ENCODE measurements at places on chromosomes 2 and 18.

DNA sequence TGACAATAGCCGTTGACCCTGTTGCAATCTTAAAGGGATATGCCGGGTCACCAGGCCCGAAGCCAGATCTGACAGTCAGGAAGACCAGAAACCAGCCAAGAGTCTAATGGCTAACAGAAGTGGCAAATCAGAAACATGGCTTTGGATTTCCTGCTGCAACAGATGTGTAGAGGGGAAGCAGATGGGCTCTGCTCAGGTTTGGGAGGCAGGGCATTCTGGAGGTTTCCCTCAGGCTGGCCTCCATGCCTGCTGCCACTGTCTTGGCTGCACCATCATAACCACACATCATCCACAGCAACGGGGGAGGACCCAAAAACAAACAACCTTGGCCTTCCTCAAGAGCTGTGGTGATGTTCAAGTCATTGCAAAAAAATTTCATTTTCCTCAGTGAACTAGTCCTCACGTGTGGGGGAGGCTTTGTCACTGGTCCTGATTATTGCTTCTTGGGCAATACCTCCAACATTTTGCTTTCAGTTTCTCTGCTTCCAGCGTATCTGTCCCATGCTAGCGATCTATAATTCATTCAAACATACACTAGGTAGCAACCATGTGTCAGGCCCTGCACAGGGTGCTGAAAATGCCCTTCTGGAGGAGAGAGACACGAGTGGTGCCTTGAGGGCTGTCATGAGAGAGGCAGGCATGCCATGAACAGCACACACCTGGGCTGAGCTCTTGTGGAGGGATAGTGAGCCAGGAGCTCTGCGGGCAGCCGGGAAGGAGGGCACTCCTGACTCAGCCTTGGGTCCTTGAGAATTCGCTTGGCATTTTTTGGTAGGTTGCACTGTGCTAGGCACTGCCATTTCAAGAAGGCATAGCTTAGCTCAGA, 48.2 kb upstream of the LGALSL start:
- DNase-seq = peak; percentile 25

GRCh38 chr2:44360749-44361329, 455 bp downstream of the PREPL start:
- no peak for DNase-seq

- DNase-seq = no peak
Observed at GRCh38 chr2:84084856-84085255, 374.2 kb downstream of the SUCLG1 start.

DNA sequence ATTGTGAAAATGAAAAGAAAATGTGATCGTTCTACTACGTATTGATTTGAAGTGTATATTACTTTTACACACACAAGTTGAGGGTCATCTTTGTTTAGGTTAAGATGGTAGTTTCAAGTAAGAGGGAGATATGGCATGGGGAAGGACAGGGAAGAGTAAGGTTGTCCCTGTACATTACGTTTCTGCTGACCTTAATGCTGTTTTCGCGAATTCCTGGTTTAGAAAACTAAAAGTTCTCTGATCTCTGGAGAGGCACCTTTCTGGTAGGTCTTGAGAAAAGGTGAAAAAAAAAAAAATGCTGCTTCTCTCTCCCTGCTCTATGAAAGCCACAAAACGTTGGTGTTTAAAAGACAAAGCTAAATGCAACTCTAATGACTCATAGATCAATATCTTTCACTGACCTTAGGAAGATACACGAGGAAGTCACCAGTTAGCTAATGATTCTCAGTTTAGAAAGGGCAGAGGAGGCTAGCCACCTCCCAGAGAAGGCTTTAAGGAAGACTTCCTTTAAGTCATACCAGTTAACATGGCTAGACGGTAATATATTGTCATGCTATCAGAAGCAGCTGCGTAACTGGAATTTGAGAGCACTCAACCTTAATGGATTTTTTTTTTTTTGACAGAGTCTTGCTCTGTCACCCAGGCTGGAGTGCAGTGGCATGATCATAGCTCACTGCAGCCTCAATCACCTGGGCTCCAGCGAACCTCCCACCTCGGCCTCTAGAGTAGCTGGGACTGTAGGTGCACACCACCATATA, 13.2 kb downstream of the TXNDC2 start:
- DNase-seq = peak; percentile 92

- no peak for DNase-seq
Observed at GRCh38 chr2:111665011-111665410, 219.0 kb downstream of the ANAPC1 start.

Measured in NB4 (cell line).